ENCODE measurements at places on chromosomes 6 and 20.

GRCh38 chr6:168583126-168583525 lies 142.1 kb downstream of the SMOC2 start:
- no peak for DNase-seq

DNA sequence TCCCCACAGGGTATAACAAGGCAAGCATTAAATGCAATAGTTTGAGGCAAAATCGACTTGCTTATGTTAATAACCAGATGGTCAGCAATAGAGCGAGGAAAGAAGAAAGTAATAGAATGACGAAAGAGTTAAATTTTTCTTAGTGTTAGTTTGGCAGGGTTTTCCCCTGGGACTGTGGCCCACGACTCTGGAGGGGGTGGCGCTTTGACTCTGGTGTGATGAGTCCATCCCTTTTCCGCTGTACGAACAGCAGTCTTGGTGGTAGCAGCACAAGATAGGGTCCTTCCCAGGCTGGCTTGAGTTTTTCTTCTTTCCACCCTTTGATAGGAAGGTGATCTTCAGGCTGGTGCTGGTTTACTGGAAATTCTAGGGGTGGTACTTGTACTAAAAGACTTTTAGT lies 69.2 kb upstream of the GMDS start:
- no peak for DNase-seq

- no peak for DNase-seq
Measured at GRCh38 chr6:35093118-35093445, 48.1 kb downstream of the TCP11 start.

DNA sequence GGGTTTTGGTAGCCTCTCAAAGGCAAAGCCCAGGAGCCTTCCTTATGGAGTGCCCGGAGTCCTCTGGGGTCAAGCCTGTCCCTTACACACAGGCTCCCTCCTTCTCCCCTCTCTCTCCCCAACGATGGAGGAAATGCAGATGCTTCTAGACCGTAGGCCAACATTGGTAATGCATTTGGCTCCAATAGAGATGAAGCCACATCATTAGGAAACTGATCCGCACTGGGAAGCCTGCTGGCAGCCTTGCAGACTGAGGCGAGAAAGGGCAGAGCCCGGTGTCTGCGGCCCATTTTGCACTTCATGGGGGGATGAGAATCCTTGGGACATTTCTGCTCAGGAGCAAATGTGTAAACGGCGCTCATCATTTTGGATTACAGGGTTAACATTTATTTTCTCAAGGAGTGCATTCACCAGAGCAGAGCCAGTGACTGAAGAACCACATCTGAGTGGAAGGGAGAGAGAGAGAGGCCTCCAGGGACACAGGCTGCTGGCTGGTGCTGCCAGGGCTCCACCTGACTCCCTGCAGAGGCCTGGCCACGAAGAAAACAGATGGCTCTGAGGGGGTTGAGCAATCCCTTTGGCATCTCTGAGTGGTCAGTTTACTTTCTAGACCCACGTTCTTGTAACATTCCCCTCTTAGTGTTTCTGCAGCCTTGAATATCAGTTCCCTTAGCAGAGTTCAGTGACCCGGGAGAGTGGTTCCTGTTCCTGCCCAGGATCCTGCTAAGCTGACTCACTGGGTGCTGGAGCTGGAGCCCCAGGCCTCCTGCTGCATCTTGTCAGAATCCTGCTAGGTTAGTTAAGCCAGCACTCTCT lies 4.4 kb upstream of the CST3 start:
- peak; percentile 50 for DNase-seq

- no peak for DNase-seq
Measured at GRCh38 chr20:44748005-44748370, 2.3 kb downstream of the KCNK15 start.

DNA sequence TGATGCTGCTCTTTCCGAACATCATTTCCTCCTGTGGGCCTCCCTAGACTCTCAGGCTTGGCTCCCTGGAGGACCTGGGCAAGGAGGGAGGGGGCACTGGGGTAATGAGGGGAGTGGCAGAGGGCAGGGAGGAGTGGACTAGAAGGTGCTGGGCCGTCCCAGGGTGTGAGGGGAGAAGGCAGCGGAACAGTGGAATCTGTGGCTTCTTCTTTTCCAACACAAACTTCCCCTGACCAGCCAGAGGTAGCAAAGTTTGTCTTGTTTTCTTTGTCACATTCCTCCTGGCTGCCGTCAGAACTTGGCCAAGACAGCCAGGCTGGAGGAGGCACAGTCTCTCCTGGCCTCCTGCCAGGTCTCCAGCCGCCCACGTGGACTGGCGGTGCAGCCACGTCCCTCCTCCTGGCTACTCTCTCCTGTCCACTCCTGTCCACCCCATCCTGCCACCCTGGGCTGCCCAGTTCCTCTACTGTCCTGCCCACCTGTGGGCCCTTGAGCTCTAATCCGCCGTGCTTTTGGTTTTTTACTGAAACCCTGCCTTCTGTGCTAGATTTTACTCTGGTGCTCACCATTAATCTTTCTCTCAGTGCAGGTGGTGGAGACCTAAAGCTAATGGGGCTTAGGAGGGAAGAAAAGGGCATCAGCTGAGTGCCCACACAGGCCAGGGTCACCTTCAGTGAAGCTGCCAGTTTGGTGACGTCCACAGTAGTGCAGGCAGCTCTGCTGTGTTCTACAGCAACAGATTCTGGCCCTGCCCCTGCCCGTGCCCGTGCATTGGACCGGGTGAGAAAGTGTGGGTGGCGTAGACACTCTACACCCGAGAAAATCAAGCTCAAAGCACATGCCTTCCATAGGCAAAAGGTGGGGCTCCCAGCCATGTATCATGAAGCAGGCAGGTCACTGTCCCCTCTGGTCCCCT lies 2.8 kb upstream of the CDSN start:
- DNase-seq: peak; percentile 77

DNA sequence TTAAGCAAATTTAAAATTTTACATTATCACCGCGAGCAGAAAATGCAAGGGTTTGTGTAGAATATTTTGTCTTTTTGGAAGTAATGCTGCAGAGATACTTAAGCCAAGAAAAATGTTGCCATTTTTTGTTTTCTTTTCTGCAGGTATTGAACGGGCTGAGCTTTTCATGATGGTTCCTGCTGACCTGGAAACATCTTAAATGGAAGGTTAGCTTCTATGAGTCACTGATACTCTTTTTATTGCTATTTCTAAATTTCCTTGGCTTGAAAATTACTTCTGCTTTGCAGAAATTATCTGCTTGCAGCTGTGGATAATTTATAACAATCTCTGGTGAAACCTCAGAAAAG lies 12.7 kb downstream of the SYTL3 start:
- no peak for DNase-seq

DNA sequence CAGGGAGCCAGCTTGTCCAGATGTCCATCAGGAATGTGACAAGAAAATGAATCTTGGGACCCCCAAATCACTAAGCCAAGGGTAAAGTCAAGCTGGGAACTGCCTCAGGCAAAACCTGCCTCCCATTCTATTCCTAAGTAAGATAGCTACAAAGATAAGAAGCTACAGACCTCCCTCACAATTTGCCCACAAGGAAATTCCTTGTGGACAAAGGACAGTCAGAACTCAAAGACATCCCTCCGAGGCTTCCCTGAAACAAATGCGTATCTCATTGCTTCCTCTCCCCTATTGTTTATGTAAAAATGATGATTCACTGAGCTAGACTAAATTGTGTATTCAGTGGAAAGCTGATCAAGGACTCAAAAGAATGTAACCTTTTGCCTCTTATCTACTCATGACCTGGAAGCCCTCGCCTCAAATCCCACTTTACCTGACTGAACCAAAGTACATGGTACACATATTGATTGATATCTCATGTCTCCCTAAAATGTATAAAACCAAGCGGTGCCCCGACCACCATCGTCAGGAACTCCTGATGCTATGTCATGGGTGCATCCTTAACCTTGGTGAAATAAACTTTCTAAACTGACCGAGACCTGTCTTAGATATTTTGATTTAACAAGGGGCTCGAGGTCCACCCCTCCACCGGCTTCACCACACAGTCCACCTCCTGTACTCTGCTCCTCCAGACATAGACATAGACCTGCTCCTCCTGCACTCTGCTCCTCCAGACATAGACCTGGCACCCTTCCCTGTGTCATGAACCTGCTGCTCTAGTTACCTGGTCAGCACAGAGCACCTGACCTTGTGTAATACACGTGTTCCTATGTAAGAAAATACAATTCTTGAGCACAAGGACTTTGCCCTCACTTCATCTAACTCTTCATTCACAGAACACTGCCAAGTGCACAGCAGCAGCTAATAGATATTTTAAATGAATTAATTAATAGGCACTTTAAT lies 81.4 kb downstream of the WDR27 start:
- DNase-seq: peak; percentile 47

DNA sequence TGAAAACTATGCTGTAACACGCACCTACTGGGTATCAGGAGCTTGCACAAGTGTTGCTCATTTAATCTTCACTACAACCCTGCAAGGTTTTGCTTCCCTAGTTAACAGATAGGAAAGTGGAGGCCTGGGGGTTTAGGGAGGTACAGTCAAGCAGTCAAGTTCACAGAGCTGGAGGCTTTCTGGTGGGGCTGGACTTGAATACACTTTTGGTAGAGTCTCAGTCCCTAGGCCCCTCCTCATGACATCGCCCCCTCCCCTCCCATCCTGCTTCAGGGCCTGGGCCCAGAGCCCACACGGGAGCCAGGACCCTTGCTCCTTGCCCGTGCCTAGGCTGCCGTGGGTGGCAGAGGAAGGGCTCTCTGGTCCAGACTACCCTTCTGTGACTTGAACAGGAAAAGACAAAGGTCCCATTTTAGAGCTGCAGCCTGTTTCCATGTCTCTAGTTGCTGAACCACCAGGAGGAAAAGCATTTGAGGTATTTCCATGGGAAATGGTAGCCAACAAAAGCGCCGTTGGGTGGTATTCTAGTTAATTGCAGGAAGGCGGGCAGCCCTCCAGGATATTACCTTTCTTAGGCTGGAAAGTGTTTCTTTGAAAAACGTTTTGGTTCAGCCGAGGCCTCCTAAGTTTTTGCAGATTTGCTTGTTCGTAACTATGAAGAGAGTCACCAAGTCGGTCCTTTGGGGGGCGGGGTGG lies 84.9 kb downstream of the CDC5L start:
- no peak for DNase-seq

GRCh38 chr6:82370788-82371187 lies 7.2 kb downstream of the TPBG start:
- DNase-seq: no peak

GRCh38 chr6:157106487-157106886 lies 216.8 kb downstream of the TMEM242 start:
- no peak for DNase-seq

DNA sequence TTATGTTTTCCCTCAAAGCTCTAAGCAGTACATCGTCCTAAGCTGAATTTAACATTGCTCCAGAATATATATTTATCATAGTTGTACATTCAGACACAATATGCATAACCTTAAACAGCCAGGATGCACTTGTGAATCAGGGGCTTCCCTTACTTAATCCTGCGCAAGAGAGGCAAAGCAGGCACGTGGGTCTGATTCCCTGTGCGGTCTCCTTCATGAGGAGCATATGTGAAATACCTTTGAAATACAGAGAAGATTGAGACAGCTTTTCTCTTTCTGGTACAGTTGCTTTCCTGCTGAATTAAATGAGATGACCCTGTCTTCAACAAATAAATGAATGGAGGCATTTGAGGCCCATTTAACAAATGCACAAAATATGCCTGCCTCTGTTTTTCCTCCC lies 1.5 kb downstream of the HTR1E start:
- DNase-seq: no peak

GRCh38 chr6:167091026-167091804 lies 31.7 kb upstream of the CCR6 start:
- DNase-seq: no peak

DNA sequence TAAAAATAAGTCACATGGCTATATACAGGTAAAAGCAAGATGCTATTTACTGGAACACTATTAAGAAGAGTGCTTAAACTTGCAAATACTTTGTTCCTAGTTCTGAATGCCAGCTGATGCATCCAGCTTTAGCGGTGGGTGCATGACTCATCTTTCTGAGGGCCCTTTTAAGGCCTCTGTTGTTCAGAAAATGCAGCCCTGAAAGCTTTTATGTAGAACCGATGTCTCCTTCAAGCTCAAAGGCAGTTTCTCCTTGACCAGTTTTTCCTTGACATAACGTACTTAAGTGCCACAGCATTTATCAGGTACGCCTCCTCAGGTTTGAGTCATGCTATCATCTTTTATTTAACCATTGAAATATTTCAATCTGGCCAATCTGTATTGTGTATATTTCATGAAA lies 82.8 kb downstream of the MLIP start:
- DNase-seq: peak; percentile 3

DNA sequence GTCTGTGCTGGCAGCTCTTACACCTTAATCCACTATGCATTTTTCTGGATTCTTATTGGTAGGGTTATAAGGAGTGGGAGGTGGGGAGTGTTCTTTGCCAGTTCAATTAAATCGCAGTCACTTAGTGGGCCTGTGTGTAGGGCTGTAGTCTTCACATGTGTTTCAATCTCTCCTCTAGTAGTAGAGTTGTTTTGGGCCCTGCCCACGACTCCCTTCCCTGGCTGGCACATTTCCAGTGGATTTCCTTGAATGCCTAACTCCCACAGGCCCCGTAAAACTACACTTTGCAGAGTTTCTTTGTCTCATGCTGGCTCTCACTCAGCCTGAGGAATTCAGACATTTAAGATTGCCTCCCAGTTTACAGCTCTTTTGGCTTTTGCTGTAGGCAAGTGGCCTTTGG lies 414.0 kb upstream of the OPRM1 start:
- DNase-seq: no peak

GRCh38 chr6:19879663-19880062 lies 42.5 kb downstream of the ID4 start:
- no peak for DNase-seq

GRCh38 chr6:138486249-138487101 lies 12.8 kb downstream of the NHSL1 start:
- no peak for DNase-seq

DNA sequence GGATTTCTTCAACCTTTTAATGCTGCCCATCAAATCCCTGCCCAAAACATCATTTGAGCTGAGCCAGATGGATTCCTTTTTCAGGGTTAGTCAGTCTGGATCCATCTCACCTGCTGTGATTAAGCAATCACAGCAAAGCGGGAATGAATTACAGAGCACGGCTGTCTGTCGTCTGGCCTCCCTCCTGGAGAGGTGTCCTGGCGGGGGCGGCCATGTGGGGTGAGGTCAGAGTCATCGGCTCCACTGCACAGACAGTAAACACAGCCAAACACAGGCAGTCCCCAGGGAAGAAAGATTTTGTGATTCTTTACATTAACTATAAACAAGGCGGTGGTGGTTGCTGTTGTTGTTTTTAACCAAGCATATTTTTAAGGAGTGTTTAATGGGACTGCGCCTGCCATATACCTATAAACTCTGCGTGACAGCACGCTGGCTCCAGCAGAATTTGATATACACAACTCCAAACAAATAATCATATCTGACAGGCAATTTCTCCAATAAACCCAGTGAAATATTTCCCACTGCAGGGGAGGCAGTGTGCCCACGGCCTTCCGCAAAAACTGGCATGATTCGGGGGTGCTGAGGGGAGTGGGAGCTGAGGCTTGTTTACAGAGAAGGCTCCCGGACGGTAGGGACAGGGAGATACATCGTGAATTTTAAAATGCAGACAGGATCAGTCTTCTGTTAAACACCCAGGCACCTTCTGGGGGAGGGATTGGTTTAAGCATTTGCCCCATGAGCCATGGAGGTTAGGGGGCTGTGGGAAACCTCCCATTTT lies 232.0 kb upstream of the PMEPA1 start:
- no peak for DNase-seq

Data from AG04450 (cell line).